ENCODE measurements at places on chromosomes 7 and 10.

DNA sequence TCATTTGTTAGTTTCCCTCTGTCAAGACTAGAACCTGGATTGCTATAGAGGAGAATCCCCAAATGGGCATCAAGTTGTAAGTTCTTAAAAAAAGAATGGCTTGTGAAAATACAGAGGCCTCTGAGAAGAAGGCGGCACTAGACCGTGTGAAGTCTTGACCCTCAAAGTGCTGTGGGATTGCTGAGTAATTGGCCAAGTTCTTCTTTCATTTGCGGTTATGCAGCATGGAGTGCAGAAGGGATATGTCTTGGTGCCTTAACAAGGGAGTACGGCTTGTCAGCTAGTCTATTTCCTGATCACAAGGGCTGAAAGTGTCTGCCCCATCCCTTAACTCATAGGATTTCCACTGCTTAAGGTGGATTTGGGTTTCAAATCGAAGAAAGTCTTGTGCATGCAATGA is 81.2 kb downstream of the MKX start:
- DNase-seq, result no peak

DNA sequence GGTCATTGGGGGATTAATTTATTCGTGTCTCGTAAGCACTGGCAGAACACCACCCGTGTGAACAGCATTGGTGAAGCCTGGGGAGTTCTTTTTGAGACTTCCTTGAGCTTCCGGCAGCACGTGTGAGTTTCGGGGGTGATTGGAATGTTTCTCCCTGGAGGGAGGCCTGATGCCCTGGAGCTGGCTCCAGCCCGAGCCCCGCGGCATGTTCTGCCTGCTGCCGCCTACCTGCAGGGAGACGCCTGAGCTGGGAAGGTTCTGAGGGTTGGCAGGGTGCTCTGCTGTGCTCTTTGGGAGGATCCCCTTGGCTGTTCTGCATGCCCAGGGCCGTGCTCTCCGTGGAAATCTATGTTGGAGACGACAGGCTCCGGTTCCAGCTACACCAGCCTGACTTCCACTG is 159.3 kb downstream of the MGMT start:
- no peak for DNase-seq

DNA sequence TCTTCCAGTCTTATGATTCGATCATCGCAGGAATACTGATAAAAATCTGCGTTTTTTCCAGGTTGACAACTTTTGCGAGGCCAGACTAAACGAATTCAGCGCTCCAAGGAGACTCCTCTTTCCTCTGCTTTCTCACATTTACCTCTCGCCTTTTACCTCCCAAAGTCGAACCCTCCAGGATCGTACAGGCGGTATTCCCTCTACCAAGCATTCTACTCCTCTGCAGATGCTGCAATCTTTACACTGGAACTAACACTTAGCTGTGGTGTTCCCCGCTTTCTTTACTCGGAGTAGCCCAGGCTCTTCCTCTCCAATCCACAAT is 449 bp downstream of the NUDT5 start:
- DNase-seq, result no peak

DNA sequence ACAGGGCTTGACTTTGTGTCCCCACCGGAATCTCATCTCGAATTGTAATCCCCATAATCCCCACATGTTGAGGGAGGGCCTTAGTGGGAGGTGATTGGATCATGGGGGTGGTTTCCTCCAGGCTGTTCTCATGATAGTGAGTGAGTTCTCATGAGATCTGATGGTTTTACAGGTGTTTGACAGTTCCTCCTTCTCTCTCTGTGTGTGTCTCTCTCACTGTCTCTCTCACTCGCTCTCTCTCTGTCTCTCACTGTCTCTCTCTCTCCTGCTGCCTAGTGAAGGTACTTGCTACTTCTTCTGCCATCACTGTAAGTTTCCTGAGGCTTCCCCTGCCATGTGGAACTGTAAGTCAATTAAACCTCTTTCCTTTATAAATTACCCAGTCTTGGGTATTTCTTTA is 289.8 kb upstream of the HABP2 start:
- no peak for DNase-seq

DNA sequence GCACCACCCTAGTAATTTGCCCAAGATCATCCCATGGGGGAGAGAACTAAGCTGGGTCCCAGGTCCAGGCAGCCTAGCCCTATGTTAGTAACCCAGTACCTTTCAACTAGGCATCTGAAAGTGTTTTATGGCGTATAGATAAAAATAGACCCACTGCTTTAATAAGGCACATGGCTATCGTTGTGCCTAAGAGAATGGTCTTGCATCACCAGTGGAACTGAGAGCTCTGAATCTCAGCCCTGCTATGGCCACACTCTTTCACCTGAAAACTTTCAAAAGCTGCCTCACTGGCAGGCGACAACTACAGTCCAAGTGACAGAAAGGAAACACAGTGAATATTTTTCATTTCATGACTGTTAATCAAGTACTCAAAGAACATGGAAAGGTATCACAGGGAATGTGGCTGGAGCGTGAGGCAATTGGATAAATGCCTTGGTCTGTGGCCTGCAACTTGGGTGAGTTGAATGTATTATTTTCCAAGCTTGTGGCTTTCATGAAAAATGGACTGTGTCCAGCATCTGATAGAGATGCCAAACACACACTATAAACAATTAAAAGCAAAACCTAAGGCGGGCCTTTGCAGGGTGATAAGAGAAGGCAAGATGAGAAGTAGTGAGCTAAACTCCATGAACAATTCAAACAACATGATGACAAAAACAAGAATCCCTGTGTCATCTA is 18.0 kb upstream of the SFMBT2 start:
- no peak for DNase-seq

- no peak for DNase-seq
Observed at GRCh38 chr10:43867113-43867512, 218.4 kb upstream of the ZNF32 start.

- DNase-seq, result no peak
Observed at GRCh38 chr7:16961641-16962040, 79.9 kb upstream of the AGR3 start.

- no peak for DNase-seq
Observed at GRCh38 chr10:11539191-11539868, 72.1 kb downstream of the USP6NL start.

GRCh38 chr10:126235091-126235978 is 152.9 kb downstream of the ADAM12 start:
- DNase-seq, result no peak

DNA sequence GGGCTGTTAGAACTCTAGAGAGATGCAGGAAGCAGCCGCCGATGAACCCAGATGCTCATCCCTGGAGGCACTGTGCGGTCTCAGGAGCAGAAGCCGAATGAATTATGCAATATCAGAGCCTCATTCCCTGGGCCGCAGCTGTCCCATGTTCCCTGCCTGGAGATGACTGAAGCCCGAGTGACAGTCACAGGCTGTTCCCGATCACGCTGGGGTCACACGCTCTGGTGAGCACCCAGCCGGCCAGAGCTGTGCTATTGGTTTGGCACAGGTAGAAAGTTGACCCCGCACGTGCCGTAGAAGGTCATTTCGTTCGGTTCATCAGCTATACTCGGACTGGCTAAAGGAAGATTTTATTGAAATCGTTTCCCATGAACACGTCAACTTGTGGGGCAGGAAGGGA is 140.5 kb upstream of the SH2B2 start:
- no peak for DNase-seq
